ENCODE measurements at places on chromosomes 12 and 14. TPM values are rescaled to one million over a fixed set of nuclear protein-coding genes. Genes with fewer than 3 reads are reported as not detected.

DNA sequence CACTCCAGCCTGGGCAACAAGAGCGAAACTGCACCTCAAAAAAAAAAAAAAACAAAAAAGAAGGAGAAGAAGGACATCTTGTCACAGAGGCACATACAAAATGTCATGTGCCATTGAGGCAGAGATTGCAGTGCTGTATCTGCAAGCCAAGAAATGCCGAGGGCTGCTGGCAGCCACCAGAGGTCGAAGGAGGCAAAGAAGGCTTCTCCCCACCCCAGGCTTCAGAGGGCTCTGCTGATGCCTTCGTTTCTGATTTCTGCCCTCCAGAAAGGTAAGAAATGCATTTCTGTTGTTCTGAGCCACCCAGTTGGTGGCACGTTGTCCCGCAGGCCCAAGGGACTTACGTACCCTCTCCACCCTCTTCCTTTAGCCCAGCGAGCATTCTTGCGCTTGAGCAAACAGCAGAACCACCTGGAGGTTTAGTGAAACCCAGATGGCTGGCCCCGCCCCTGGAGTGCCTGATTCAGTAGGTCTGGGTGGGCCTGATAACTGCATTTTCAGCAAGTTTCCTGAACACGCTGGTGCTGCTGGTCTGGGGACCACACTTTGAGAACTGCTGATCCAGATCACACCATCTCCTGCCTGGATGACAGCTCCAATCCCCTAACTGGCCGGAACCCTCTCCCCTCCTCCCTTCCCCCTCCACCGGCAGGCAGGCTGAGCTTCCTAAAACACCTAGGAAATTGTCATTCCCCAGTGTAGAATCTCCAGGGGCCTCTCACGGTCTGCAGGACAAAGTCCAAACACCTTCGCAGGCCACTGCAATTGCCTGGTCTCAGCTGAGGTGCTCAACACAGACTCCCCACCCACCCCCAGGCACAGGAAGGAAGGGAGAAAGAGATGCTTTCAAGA, 21.1 kb upstream of the SCARB1 start:
- no peak for DNase-seq

DNA sequence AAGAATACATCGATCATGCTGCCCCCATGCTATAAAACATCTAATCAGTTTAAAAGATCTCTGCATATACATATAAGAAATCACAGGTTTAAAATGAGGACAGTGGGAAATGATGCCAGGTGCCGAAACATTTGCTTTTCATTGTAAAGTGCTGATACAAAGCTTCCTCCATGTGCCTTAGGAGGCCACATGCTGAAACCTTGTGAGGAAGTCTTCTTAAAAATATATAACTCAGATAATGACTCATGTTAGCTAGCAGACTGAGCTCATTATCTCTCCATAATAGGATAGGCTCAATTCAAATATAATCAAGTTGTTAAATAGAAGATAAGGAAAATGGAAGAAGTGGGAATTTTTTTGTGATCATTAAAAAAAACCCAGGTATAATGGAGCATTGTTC, 65.9 kb downstream of the RFX4 start:
- DNase-seq = no peak

DNA sequence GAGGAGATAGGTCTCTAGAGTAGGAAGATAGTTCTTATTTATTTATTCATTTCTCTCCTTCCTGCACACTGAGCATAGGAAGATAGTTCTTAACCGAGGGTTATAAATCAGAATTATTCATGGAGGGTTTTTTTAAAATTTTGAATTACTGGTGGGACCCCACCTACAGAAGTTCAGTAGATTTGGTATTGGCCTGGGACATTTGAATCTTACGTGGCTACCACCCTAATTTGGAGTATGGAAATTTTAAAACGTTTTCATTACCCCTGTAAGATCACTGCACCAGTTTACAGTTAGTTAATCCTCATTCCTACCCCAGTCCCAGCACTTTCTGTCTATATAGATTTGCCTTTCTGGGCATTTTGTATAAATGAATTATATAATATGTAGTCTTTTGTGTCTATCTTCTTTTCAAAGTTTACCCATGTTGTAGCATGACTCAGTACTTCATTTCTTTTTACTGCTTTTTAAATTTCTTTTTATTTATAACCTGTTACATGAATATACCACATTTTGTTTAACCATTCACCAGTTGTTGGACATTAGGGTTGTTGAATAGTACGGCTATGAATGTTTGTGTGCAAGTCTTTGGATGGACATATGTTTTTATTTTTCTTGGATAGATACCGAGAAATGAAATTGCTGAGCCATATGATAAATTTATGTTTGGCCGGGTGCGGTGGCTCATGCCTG, 44.9 kb downstream of the YLPM1 start:
- no peak for DNase-seq

DNA sequence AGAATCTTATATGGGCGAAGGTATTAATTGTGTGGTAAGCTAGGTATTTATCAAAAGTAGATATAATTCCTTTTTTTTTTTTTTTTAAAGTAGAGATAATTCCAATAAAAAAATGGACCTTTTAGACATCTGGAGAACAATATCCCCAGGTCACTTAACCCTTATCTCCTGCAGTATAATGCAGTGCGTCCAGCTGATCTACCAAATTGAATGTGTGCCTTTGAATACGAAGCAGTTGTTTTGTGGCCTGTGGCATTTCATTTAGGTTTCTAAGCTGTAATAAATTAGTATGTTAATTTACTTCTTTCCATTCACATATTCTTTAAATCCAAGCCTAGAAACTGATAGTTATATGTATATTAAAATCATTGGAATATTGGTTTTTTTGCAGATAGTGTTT, 3.1 kb downstream of the FUT8 start:
- DNase-seq = no peak

GRCh38 chr14:34833549-34834523, 41.3 kb downstream of the BAZ1A start:
- DNase-seq = no peak

DNA sequence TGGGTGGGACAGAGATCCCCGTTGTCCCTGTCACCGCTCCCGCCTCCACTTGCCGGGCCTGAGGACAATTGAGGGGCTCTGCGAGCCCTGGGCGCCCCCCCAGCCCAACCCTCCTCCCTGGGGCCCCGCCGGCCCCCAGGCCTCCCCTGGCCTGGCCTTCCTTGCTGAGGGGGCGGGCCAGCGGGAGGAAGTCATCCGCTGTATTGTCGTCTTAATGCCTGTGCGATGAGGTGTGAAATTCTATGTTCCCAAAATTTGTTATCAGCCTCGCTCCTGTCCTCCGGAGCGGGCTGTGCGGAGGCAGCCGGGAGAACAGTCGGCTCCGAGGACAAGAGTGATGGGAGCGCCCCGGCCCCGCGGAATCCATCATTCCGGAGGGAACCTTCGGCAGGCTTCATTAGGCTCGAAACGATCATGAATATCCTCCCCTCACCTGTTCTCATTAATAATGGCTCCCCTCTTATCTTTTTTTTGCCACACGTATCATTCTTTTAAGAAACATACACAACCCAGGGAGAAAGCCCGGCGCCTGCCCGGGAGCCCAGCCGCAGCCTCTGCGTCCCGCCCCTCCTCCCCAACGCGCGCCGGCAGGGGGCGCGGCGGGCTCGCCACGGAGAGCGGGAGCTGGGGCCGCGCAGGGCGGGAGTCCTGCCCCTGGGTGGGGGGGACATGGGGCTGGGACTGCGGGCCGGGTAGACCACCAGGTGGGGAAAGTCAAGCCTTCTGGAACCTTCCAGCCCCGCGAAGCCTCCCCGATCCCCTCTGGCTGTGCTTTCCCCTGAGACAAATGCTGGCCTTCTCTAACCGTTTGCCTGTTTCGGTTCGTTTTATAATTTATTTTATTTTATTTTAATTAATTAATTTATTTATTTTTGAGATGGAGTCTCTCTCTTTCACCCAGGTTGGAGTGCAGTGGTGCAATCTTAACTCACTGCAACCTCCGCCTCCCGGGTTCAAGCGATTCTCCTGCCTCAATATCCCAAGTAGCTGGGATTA, 17.1 kb upstream of the DLK1 start:
- DNase-seq = no peak

- no peak for DNase-seq
Measured at GRCh38 chr14:74904635-74905503, 18.2 kb downstream of the RPS6KL1 start.

Gene B3GNT4
- 0.10 TPM for total RNA-seq

Gene NELL2
- total RNA-seq = 0.52 TPM

Measured in posterior vena cava (tissue), 2 donors.